ENCODE measurements at places on chromosomes 12 and 14.

GRCh38 chr12:66392266-66392915 lies 90.1 kb downstream of the HELB start:
- DNase-seq: no peak

DNA sequence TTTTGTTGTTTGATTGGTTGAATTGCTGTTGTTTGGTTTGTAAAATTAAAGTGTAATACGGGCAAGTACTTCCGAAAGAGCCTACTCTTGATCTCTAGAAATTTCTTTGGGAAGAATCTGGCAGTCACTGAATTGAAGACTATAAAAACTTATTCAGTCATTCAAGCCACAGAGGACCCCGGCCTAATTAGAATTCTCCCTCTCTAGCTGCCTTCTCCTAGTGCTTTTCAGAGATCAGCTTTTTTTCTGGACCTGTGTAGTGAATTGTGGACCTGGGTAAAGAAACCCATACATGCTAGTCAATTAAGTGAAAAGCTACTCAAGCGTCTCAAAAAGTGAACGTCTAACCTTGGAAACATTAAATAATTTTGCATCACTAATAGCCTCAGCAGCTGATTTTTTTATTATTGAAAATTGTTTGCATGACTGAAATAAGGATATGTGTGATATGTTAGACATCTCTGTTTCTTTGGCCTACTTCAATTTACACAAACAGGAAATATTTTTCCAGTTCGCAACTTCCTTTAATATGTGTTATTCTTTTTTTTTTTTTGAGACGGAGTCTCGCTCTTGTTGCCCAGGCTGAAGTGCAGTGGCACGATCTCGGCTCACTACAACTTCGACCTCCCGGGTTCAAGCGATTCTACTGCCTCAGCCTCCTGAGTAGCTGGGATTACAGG lies 27.2 kb downstream of the EFCAB11 start:
- no peak for DNase-seq

GRCh38 chr14:102208741-102209140 lies 69.0 kb downstream of the WDR20 start:
- DNase-seq: no peak

GRCh38 chr12:131589966-131590365 lies 120.9 kb upstream of the SFSWAP start:
- no peak for DNase-seq

DNA sequence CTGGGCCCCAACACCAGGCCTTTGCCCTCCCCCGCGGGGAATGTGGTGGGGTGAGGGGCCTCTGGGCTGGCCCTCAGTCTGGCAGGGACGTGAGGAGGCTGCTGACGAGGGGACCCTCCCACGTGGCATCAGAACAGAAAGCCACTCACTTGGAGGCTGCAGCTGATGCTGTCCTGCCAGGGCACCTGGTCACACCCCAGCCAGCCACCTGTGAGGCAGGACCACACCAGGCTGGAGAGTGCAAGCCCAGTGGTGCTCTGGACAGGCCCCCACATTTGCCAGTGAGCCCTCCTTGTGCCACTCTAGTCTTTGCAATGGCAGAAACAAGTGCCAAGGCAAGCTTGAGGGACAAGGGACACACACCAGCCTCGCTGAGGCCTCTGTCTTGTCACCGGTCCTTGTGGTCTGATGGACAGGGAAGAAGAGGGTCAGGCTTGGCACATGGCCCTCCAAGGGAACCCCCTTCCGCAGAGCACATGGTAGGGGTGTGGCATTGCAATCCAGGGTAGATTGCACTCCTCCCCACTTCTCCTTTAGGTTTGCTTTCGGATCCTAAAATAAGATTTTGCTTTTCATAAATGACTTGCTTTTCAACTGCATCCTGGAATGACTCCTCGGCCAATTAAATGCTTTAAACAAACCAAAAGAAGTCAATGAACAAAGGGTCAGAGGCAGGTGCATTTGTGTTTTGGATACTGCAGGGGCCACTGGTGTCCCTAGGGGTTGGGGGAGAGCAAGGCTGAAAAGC lies 53.7 kb downstream of the CCDC88C start:
- no peak for DNase-seq

DNA sequence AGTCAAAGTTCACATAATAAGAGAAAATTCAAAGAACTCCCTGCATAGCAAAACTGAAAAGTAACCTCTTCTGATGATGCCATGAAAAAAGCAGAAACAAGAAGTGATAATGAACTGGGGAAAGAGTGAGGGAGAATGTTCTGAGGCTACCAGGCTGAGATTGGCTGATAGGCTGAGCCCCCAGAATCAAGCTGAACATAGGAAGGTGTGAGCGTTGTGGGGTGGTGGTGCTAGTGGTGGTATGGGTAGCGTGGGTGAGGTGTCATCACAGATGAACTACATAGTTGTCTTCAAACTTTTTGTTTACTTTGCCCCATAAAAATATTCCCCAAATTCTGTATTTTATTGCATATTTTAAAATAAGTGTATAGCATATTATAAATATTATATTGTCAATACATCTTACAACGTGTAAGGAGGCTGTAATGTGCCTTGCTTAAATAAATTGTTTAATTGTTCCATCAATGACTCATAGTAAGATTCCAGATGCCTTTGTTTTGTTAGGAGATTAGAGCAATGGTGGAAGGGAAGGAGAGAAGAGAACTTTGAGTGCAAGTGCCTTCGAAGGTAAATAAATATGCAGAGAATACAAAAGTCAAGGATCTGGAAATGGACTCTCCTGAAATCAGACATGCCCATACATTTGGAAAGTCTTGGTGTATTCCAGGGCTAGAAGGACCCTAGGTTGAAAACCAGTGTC lies 15.8 kb upstream of the CFAP54 start:
- no peak for DNase-seq

- peak; percentile 61 for DNase-seq
Observed at GRCh38 chr12:99619389-99620158, 28.0 kb upstream of the GARIN6 start.

DNA sequence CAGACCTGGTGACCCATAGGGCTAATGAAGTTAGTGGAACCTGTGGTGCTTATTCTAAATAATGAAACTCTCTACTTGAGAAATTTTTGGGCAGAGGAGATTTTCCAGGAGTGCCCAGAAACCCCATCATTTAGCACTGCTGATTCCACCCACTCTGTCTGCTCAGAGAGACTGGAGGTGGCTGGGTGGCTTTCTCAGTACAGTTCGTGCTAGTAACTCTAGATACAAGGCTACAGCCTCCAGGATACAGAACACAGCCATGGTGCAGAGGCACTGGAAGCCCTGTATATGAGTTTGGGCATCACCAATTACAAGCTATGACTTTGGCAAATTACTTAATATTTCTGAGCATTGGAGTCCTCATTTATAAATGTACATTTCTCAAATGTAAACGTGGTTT lies 32.4 kb downstream of the CCDC177 start:
- no peak for DNase-seq

DNA sequence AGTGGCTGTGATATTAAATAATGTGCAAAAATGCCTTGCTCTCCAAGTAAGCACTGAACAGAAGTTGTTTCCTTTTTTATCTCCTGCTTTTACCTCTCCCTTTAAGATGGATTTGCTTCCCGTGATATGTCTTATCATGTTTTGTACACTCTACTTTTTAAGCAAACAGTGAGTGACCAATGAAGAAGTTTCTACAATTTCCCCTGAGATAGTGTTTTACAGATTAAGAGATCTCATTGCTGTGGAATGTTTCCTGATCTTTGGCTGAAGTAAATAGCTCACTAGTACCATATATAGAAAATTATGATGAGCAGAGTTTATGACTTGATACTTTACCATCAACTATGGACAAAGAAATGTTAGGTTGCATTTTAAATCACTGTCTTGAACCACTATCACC lies 184.8 kb upstream of the PDE3A start:
- DNase-seq: no peak

- no peak for DNase-seq
Observed at GRCh38 chr14:31544816-31545215, 16.4 kb upstream of the NUBPL start.

DNA sequence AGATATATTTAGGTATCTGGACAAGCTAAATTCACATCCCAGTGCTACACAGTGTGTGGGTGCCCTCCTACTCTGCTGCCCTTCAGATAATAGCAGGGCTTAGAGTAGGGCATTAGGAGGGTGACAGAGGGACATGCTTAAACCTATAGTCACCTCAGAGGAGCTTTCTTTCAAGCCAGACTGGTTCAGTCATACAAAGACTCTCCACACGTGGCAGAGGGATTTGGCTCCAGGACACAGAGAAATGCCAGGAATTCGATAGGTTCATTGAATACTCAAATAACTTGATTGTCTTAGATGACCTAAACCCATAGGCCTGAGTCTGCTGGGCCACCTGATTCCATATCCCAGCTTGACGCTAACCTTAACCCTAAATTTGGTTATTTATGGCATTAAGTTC lies 163.5 kb downstream of the TPH2 start:
- DNase-seq: no peak

GRCh38 chr12:90216020-90216552 lies 507.4 kb upstream of the ATP2B1 start:
- DNase-seq: no peak

GRCh38 chr14:95106971-95107370 lies 50.4 kb downstream of the DICER1 start:
- no peak for DNase-seq

DNA sequence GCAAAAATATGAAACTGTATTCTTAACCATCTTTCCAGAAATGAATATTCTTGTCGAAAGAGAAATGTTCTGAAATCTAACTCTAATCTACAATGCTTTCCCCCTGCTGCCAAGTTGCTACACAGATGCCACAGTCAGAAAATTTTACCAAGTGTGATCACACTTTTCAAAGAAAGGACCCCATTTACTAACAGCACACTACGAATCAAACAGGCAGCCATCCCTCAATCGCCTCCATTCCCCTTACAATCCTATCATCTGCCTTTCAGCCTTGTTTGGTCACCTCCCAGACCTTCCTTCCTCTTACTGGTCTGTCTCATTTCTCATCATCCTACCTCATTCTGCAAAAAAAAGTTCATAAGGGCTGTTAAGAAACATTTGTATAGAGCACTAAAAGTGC lies 190.1 kb downstream of the MED13L start:
- DNase-seq: no peak

- DNase-seq: no peak
Observed at GRCh38 chr14:55412676-55413075, 1.0 kb upstream of the ATG14 start.

GRCh38 chr12:107474099-107474498 lies 211.5 kb upstream of the PWP1 start:
- DNase-seq: no peak

DNA sequence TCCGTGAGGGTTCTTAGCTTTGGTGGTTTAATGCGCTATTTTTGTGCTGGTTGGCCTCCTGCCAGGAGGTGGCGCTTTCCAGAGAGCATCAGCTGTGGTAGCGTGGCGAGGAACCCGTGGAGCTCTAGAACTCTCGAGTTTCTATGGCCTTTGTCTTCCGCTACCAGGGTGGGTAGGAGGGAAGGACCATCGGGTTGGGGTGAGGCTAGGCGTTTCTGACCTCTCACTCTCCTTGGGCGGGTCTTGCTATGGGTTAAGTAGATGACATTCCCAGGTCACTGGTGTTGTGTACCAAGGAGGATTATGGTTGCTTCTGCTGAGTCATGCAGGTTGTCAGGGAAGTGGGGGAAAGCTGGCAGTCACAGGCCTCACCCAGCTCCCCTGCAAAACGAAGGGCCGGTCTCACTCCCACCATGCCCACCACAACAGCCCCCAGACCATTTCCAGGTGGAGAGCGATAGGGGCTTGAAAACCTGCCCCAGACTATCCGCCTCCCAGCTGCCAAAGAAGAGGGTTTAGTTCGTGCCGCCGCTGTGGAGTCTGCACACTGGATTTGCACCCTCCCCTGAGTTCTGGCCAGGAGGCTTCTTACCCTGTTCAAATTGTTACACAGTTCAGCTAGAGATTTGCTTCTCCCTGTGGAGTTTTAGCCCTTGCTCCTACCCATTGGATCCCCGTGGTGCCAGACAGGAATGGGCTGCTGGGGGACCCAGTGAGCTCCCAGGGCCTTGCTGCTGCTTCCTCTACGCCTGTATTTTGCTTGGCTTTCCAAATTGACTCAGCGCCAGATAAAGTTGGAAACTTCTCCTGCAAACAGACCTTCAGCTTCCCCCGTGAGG lies 21.9 kb downstream of the RNFT2 start:
- no peak for DNase-seq

GRCh38 chr12:6533923-6534694 lies at the start of gene GAPDH:
Gene GAPDH (plus strand): TSS chr12:6534517. CDS start chr12:6534833, 316 bp downstream.
- DNase-seq: peak; percentile 99

GRCh38 chr12:54431911-54432814 lies 13.1 kb upstream of the ITGA5 start:
- peak; percentile 85 for DNase-seq

- no peak for DNase-seq
Observed at GRCh38 chr14:74179856-74180255, 59.4 kb upstream of the VSX2 start.

GRCh38 chr14:91219517-91220389 lies 24.8 kb downstream of the GPR68 start:
- DNase-seq: no peak

DNA sequence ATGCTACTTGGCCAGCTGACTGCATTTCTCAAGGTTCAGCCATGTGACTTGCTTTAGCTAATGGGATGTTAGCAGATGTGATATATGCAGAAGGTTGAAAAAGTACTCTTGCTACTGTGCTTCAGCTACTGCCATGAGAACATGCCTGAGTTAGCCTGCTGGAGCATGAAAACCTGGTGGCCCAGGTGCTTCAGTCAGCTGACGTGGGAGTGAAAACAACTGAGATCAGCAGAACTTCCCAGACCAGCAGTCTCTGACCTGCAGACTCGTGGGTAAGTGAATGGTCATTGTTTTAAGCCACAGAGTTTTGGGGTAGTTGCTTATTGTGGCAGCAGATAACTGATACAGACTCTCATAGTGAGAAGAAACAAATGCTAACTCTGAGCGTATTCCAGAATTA lies 118.6 kb upstream of the GRIN2B start:
- no peak for DNase-seq

DNA sequence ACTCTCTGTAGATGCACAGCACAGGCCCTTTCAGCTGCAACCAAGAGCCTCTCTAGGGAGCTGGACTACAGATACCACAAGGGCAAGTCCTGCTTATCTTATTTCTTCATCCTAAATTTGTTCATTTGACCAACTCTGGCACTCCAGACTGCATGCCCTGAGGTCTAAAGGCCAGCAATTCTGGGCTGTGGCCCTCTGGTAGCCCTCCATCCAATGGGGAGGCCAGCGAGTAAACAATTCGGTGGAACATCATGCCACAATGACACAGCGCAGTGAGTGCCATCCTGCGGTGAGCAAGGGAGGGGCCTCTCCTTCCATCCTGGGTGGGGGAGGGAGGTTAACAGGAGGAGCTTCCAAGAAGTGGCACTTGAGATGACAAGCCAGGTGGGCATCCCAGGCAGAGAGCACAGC lies 652 bp upstream of the SELPLG start:
- DNase-seq: no peak

DNA sequence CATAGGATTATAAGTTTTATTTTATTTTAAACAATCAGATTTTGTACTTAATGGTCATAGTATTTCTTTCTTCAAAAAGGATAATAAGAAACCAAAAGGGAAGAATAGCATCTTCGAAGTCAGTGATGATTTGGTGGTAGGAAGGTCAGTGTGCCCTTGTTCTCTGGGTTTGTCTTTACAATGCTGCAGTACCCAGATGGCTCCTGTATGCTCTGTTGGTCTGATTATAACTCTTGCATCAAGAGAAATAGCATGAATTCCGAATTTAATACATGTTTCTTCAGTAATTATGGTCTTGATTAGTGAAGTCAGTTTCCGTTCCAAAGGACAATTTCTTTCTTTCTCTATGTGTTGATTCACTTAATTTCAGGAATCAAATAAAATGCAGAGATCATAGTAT lies 180.2 kb downstream of the TMTC2 start:
- DNase-seq: no peak
